Brain microvascular endothelial cell (primary cell): ENCODE measurements at places on chromosomes 11 and 22.
A peak's percentile ranks its signal among the peaks of the same experiment; 100 is the strongest.

- DNase-seq, result peak; percentile 32
These were observed 43.6 kb upstream of the POU2AF1 start for GRCh38 chr11:111422494-111423249.

- peak; percentile 10 for DNase-seq
These were observed 56.3 kb upstream of the YPEL1 start for GRCh38 chr22:21791635-21792625.

GRCh38 chr22:19718456-19719049 lies 4.2 kb downstream of the SEPTIN5 start:
- no peak for DNase-seq

DNA sequence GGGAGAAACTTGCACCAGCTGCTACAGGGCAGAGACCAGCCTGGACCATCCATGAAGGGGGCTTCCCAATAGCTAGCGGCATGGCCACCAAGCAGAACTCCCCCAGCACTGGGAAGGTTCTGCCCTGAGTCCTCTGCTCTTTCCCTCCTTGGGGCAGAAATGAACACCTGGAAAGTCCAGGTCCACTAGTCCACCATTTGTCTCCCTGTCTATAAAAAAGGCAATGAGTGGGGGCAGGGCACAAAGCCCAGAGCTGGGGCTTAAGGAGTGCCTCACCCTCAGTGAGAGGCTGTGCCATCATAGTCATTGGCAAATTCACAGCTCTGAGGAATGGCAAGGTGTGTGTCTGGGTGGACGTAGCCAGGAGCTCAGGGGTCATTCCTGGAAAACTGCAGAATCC lies 420.3 kb downstream of the SOX6 start:
- DNase-seq, result no peak

GRCh38 chr11:75272391-75272790 lies 31.8 kb downstream of the TPBGL start:
- no peak for DNase-seq

DNA sequence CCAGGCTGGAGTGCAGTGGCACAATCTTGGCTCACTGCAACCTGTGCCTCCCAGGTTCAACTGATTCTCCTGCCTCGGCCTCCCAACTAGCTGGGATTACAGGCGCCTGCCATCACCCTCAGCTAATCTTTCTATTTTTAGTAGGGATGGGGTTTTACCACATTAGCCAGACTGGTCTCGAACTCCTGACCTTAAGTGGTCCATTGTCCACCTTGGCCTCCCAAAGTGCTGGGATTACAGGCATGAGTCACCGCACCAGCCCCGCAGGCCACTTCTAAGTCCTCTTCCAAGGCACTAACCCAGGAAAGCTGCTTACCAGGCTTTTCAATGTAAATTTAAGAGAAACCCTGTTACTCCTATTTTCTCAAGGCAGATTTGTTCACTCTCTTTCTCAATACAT lies 50.4 kb downstream of the DENND5A start:
- no peak for DNase-seq

DNA sequence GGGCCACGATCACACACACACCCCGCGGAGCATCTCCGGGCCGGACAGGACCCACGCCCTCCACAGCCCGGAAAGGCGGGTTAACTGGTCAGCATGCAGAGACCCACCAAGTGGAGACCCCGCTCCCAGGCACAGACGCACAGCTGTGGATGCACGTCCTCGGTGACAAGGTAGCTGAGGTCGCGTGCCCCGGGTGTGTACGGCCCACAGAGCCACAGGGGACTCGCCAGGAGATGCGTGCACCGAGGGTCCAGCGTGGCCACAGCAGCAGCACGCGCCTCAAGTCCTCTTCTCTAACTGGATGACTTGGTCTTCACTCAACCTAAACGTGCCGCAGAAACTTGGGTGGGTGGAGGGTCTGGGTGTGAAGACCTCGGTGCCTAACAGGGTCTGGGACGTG lies 5.5 kb downstream of the H19 start:
- no peak for DNase-seq

GRCh38 chr11:61357233-61357893 lies 4.3 kb downstream of the CYB561A3 start:
- no peak for DNase-seq

- DNase-seq, result no peak
These were observed 2.1 kb downstream of the INPPL1 start for GRCh38 chr11:72226701-72227100.

GRCh38 chr11:114232400-114233059 lies 63.7 kb upstream of the NNMT start:
- no peak for DNase-seq

- DNase-seq, result no peak
These were observed 35.2 kb downstream of the OR2AG2 start for GRCh38 chr11:6736495-6737121.

- DNase-seq, result no peak
These were observed 30.4 kb downstream of the PACS1 start for GRCh38 chr11:66100272-66101065.

DNA sequence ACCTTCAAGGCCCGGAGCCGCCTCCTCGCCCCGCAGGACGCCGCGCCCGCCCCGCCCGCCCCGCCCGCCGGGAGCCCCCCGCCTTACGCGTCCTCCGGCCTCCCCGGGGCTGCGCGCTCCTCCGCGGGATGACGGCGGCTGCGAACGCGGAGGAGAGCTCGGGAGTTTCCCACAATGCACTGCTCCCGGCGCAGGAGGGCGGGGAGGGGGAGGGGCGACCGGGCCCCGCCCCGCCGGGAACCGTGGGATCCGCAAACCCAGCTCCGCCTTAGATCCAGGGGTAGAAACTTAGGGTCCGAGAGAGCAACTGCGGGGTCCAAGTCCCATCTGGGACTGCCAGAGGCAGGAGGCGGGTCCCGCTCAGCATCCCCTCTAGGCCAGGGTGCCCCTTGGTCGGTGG lies at the start of gene CEND1:
CEND1 (minus strand) TSS at position 148 of the 400 bp plus-strand sequence. CDS start 1,514 bp downstream, outside the sequence.
- no peak for DNase-seq

DNA sequence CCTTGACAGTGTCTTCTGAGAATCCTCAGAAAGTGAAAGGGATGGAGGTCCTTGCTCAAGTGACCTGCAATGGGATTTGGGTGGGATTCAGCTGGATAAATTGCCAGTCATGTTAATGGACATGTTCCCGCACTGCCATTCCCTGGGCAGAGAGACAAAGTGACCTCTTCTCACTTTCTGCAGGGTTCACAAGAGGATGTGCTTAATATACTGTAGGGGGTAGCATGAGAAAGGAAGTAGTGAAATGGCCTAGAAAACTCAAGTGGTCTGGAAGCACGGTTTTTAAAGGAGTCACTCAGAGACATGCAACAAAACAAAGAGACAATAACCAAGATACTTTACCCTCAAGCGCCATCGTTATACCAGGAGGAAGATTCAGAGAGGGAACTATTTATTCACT lies 70.2 kb downstream of the NELL1 start:
- no peak for DNase-seq

DNA sequence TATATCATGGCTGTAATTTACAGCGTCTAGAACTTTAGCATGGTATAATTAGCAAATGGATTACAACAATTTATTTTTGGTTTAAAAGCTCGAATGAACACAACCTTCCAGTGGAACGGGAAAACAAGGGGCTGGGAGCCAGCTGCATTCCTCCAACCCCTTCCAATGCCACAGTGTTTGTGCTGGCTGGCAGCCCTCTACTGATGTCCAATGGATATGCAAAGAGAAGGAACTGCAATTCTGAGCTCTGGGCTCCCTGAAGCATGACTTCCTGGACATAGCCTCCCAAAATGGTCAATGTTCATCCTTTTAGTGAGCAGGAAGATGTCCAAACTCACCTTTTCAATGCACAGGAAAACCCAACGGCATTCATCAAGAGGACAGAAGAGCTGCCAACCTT lies 288.3 kb downstream of the TENM4 start:
- DNase-seq, result no peak

- peak; percentile 61 for DNase-seq
These were observed 8.9 kb downstream of the HPX start for GRCh38 chr11:6431861-6432260.

GRCh38 chr11:83549984-83550667 lies 264.0 kb upstream of the CCDC90B start:
- no peak for DNase-seq

- no peak for DNase-seq
These were observed 3.1 kb upstream of the TM7SF2 start for GRCh38 chr11:65108469-65109123.

DNA sequence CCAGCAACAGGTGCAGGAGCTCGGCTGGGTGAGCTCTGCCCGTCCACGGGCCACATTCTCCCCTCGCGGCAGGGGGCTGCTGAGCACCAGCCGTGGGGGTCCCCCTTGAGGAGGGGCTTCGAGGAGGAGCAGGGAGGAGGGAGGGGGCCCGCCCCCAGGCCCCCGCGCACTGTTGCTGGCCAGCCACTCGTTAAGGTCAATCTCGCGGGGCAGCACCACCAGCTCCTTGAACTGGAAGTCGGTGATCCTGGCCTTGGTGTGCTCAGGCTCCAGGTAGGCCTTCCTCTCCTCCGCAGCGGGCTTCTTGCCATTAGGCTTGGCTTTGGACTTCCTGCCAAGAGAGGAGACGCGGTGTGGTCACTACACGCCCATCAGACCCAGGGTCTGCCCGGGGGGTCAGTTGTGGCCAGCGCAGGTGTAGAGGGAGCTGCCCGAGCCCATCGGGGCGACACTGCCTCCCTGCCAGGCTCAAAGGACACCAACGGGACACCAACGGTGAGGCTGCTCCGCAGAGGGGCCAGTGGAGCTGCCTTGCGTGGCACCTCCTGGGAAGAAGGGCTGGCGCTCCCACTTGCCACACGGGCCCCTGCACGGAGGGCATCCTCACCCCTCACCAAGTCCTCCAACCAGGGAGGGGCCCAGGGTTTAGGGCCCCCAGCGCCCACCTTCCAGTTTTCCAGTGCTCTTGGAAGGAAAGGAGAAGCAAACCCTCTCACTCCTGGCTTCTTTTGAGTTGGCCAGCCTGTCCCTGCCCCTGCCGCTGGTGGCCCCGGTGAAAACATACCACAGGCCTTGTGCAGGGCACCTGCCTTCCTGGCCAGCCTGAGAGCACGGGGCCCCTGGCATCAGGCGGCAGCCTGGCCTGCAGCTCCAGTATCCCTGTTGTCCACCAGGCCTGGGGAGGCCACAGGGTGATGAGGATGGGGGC lies 5.8 kb downstream of the MOB2 start:
- DNase-seq, result no peak

- DNase-seq, result no peak
These were observed 60.6 kb downstream of the SMCO4 start for GRCh38 chr11:93482556-93482955.

- DNase-seq, result peak; percentile 89
These were observed 1.2 kb upstream of the CCDC86 start for GRCh38 chr11:60840470-60841430.

DNA sequence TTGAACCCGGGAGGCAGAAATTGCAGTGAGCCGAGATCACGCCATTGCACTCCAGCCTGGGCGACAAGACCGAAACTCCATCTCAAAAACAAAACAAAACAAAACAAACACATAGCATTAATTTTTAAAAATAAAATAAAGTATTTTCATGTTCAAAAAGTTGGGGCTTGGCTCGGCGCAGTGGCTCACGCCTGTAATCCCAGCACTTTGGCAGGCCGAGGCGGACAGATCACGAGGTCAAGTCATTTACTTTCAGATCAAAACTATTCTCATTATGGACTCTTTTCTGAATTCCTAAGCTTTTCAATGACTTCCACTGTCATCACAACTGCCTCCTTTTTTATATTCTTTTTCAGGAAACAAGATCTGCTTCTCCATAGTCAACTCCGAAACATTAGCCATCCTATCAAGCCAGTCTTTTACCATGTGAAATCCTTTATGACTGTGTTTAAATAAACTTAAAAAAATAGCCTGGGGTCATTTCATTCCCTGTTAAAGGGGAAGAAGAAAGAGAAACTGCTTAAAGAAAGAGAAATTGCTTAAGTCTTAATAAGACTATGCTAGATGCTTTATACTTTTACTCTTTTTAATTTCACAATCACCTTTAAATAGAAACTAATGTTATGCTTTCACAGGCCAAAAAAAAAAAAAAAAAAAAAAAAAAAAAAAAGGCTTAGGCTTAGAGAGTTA lies 13.1 kb upstream of the CHRNA10 start:
- DNase-seq, result no peak

- DNase-seq, result peak; percentile 7
These were observed 6.2 kb upstream of the RGL4 start for GRCh38 chr22:23684561-23685031.

DNA sequence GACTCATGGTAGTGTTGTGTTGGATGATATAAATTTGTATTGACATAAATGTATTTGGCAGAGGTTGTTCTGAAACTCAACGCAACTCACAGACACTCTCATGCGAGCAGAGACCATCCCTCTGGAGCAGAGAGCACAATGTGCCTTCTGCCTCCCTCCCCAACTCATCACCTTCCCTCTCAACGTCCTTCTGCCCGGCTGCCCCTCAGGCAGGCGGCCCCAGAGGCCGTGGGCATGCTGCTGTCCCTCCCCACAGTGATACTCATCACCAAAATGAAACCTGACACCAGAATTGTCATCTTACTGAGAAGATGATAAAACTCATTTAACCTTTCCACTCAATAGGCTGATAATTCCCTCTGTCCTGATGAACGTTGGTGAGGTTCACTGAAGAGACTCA lies 260.6 kb downstream of the ETS1 start:
- no peak for DNase-seq

DNA sequence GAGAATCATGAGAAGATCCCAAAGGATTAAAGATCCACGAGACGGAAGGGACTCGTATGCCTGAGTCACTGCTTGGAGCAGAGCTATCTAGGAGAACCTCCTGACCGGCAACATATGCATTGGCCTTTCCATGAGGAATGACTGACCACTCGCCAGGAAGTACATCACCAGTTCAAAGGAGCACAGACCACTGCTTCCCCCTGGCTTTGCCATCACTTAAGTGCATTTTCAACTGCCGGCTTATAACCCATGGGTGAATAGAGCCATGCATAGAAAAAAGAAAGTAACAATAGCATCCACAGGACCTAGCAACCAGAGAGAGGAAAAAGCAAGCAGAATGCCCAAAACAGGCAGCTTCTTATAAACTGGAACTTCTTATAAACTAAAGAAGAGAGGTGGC lies 98.3 kb upstream of the ZC3H12C start:
- no peak for DNase-seq

DNA sequence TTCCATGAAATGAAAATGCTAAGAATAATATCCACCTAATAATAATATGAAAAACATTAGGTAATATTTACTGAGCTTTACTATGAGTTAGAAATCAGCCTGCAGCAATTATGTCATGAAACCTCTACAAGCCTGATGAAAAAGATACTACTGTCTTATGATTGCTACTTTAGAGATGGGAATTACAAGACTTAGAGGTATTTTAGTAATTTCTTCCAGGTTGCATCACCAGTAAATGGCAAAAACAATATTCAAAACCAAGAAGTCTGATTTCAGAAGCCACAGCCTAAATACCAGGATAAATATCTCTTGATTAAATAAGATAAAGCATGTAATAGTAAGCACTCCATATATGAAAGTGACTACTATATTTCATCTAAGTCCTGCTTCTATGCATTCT lies 13.8 kb downstream of the OR5B21 start:
- DNase-seq, result no peak

- no peak for DNase-seq
These were observed 243.6 kb downstream of the NELL1 start for GRCh38 chr11:20912922-20913512.

GRCh38 chr11:48031602-48032001 lies 51.2 kb downstream of the PTPRJ start:
- no peak for DNase-seq
